ENCODE measurements at places on chromosomes 16 and 17. TPM values are rescaled to one million over a fixed set of nuclear protein-coding genes. Genes with fewer than 3 reads are reported as not detected.

KRTAP2-1 gene
- not detected for total RNA-seq

NPIPA8 gene
- total RNA-seq, result not detected

LAT gene
- 1.9 TPM for total RNA-seq

HOXB9 gene
- total RNA-seq, result not detected

Data from heart left ventricle (tissue), 16 donors.